ENCODE measurements at places on chromosomes 6 and 20.

GRCh38 chr6:93177918-93178317 lies 241.4 kb downstream of the EPHA7 start:
- no peak for DNase-seq

- no peak for DNase-seq
Observed at GRCh38 chr6:150212778-150213177, 69.9 kb downstream of the PPP1R14C start.

GRCh38 chr20:41621421-41621820 lies 3.2 kb upstream of the CHD6 start:
- no peak for DNase-seq

GRCh38 chr6:113461153-113461932 lies 395.8 kb upstream of the MARCKS start:
- no peak for DNase-seq

GRCh38 chr20:3815703-3816315 lies 4.5 kb upstream of the AP5S1 start:
- DNase-seq: no peak

DNA sequence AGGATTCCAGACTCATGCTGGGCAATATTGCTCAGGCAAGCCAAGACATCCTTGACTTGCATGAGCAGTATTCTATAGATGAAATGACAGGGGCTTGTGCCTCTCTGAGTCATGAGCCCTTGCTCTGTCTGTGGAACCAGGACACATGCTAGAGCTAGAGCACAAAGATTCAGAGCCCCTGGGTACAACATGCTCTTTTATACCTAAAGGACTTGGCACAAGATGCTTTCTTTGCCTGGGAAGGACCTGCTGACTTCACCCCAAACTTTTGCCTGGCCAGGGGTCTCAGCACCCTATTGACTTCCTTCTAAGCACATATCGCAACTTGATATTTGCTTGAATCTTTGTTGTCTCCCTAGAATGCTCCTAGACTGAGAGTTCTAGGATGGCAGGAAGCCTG lies 27.4 kb downstream of the TGM6 start:
- DNase-seq: no peak

DNA sequence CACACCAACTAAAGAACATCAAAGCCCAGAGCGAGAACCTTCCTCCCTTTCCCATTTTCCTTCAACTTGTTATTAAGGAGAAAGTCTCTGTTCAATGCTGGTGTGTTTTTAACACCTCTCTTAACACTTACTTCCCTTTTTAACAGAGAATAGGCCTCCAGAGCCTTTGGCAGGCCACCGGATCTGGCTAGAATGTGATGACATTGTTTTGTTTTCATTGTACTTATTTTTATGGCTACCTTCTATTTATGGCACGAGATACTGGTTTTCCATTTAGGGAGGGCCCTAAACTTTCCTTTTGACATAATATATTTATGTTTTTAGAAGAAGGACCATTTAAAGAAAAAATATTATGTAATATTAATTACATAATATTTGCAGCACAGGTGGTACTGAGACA lies 21.6 kb downstream of the TCF15 start:
- no peak for DNase-seq

- no peak for DNase-seq
Observed at GRCh38 chr6:108767418-108768165, 80.6 kb upstream of the ARMC2 start.

DNA sequence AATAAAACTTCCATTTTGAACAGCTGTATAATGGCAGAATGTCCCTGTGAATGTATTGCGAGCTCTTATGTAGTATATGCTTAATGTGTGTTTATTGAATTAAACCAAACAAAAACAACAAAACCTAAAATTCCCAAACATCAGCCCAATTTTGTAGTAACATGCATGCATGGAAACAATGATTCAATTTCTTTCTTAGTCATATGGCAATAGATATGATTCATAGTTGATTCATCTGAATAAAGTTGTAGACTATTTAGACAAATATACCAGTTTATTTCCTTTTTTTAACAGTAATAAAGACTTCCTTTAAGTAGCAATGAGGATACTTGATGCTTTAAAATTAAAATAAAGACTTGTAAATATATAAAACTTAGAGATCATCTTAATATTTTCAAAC lies 670.6 kb downstream of the CD109 start:
- no peak for DNase-seq

DNA sequence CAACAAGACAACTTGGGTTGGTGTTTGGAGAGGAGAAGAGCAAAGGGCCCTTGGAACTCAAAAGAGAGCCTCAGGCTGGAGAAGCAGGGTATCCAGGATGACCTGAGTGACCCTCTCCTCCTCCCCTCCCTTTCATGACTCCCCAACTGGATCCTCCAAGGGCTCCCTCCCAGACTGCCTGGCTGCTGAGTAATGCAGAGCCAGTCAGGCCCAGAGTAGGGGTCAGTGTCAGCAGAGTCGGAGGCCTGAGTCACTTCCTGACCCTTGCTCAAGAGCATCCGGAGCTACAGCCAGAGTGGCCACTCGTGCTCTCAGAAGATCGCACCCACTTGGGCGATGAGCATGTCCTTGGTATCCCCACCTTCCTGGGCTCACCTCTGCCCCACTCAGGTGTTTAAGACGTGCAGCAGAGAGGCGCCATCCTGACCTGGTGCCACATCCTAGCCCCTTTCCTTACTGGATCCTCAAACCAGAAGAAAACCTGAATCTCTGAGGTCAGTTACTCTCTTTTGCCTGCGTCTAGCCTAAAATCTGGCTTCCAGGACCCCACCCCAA lies 2.8 kb upstream of the MAPK13 start:
- peak; percentile 50 for DNase-seq

DNA sequence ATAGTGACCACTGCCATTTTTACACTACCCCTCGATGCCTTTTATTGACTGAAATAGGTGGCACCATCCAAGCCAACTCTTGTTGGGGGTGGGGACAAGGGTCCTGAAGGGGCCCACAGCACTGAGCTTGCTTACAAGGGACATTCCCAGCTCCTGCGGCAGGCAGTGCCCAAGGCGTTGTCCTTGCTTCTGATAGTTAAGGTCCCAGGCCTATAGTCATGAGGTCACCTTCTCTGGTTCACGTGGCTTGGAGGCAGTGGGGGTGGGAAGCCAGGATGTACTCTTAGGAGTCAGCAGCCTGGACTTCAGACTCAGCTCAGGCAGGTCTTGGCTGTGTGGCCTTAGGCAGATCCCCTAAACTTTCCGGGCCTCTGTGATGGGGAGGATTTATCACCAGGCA lies 48.6 kb downstream of the TOX2 start:
- DNase-seq: no peak

- DNase-seq: no peak
Observed at GRCh38 chr20:10729785-10730184, 56.0 kb upstream of the JAG1 start.

GRCh38 chr6:117444600-117444999 lies 18.9 kb upstream of the ROS1 start:
- DNase-seq: peak; percentile 37

GRCh38 chr20:43767686-43768474 lies 41.1 kb upstream of the GTSF1L start:
- DNase-seq: no peak

DNA sequence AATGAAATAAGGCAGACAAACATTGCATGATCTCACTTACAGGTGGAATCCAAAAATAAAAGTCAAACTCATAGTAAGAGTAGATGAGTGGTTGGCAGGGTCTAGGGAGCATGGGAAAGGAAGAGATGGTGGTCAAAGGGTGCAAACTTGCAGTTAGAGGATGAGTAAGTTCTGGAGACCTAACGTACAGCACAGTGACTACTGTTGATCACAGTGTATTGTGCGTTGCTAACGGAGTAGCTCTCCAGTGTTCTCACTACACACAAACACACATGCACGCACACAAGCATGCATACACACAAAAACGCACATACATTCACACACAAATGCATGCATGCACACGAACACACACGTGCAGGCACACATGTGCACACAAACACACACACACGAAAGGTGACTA lies 54.9 kb downstream of the LY86 start:
- no peak for DNase-seq

- no peak for DNase-seq
Observed at GRCh38 chr6:124670801-124671200, 291.4 kb upstream of the RNF217 start.

GRCh38 chr6:3312604-3313231 lies 54.0 kb downstream of the PSMG4 start:
- DNase-seq: no peak

- DNase-seq: no peak
Observed at GRCh38 chr6:161134550-161135298, 139.1 kb downstream of the AGPAT4 start.

DNA sequence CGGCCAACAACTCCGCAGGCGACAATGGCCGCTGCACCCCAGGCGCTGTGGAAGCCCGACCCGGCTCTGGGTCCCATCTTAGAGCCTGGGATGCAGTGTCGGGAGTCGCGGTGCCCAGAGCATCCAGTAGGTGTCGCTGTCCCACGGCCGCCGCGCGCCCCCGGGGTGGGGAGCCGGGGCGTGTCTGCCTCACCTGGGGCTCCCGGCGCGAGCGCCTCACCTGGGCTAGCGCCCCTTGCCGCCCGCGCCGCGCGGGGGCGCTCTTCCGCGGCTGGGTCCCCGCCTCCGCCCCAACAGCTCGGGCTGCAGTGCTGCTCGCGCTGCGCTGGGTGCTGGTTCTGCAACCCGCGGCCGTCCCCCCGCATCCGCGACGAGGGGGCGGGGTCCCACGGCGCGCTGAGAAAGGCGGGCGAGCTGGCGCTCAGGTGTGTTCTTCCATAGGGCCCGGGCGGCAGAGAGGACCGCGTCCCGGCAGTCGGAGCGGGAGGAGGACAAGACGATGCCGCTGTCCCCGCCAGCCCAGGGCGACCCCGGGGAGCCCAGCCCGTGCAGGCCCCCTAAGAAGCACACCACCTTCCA lies at the start of gene CRYBG1:
Gene CRYBG1, plus strand, starts transcription at position 308 of the 579 bp plus-strand sequence. Its CDS starts 192 bp downstream, at position 500.
- DNase-seq: no peak

DNA sequence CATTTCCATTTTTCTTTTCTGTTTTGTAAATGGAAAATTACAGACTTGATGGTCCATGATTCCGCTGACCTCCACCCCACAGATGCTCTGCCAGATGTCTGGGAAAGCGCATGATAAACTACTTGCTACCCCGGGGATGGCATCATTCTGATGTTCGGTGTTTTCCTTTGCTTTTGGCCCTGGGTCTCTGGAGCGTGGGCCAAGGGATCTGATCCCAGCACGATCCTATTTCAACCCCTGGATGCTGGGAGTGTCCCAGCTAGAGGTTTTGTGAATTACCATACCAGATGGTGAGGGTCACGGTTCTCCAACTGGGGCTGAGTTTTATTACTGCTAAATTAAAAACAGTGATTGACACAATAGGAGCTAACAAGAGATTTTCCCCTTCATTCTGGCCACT lies 25.2 kb upstream of the MYLIP start:
- peak; percentile 5 for DNase-seq

GRCh38 chr20:50594591-50595432 lies 84.6 kb downstream of the PTPN1 start:
- no peak for DNase-seq
